ENCODE measurements at places on chromosomes 6 and 20. TPM values are rescaled to one million over a fixed set of nuclear protein-coding genes. Genes with fewer than 3 reads are reported as not detected.

GRCh38 chr6:74756923-74757322, 448.9 kb downstream of the COL12A1 start:
- no peak for DNase-seq

GRCh38 chr6:53199156-53199555, 50.5 kb upstream of the GCM1 start:
- no peak for DNase-seq

- no peak for DNase-seq
These were observed 19.6 kb upstream of the DSE start for GRCh38 chr6:116351101-116351500.

GRCh38 chr6:169763881-169764280, 12.5 kb downstream of the ERMARD start:
- DNase-seq: no peak

DNA sequence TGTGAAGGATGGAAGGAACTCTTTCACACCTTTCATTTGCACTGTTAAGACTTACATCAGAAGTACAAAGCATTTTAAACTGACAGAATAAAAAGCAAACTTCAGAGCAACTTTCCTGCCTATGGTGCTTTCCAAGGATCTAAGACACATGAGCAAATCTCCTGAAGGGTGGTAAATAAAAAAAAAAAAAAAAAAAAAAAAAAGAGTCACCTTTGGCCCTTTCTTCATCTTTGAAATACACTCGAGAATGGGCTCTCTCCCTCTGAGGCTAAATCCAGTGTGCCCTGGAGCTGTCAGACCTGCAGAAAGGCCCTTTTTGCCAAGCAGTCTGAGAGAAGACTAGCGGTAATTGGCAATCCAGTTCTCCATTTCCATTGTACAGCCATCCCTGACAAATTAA, 1113.8 kb upstream of the FLRT3 start:
- DNase-seq: no peak

DNA sequence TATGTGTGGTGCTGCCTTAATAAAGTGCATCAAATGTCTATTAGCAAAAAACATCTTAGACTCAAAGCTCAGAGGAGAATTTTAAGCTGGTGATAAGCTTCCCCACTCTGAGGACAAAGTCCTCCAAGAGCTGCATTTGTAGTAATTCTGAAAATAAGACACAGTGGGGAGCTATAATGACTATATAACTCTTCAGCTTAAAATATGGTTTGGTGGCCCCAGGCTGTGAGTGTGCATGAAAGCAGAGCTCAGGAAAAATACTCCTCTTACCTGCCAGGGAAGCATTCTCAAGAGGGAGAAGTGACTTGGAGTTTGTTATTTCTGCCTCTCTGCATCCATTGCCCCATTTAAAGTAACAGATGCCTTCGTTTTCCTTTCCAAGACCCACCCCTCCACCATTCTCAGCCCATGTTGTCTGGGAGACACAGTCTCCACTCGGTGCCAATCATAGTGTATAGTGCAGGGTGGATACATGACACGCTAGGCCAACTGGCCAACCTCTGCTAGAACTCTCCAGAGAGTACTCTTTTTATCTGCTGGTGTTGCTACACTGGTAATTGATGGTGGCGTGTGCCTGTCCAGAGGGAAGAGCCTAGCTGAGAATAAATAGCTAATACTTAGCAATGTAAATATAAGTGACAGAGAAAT, 229.2 kb downstream of the PHF3 start:
- DNase-seq: no peak

- DNase-seq: no peak
These were observed 509.2 kb upstream of the SLC35B3 start for GRCh38 chr6:8944548-8944947.

DNA sequence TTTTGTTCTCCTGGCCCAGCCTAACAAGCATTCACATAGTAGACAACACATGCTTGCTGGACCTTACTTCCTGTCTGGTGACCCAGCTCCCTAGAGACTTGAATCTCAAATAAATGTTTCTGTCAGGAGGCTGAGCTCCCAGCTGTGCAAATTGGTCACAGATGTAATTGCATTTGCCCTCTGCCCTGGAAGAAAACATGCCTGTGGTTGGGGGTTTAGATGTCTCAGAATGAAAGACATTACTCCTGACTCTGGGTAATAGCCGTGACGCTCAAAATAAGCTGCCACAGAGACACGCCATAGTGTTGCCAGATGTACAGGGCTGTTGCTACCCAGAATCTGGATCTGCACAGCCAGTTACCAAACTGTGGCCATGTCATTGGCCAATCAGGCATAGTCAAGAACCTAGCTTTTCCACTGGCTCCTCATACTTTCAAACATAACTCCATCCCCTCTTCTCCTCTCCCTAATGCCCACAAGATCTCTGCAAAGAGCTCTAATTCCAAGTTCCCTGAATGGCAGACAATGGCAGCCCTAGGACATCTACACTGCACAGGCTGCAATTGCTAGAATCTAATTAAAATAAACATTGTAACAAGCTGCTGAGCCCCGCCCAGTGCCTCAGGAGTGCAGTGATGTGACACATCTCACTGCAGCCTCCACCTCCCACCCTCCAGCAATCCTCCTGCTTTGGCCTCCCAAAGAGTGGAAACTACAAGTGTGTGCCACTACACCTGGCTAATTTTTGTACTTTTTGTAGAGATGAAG, 32.8 kb upstream of the GMPR start:
- DNase-seq: no peak

The MAN1A1 gene
- polyA plus RNA-seq: 72.9 TPM

The TMEM200A gene
- 1.8 TPM for polyA plus RNA-seq

The MYMX gene
- 1.3 TPM for polyA plus RNA-seq

DNA sequence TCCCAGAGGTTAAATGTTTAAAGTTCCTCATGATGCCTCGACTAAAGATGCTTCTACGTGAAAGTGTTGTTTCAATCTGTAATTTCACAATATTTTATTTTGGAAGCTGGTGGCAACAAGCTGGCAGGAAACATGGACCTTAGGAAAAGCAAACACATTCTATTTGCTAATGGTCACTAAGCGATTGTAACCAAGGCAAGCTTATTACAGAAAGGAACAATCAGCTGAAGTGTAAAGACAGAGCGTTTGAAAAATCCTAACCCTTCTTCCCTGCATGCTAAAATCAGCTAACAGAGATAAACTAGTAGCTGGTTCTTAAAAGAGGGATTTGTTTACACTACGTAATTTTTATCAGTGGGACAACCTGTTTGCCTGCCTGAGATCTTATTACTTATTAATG, 50.0 kb downstream of the IL20RA start:
- DNase-seq: no peak

- DNase-seq: no peak
These were observed 2.1 kb downstream of the SCUBE3 start for GRCh38 chr6:35215665-35216411.

GRCh38 chr20:3646651-3647050, 16.5 kb downstream of the GFRA4 start:
- DNase-seq: no peak

The PBOV1 gene
- 0.04 TPM for polyA plus RNA-seq

The FBXO30 gene
- 14.0 TPM for polyA plus RNA-seq

DNA sequence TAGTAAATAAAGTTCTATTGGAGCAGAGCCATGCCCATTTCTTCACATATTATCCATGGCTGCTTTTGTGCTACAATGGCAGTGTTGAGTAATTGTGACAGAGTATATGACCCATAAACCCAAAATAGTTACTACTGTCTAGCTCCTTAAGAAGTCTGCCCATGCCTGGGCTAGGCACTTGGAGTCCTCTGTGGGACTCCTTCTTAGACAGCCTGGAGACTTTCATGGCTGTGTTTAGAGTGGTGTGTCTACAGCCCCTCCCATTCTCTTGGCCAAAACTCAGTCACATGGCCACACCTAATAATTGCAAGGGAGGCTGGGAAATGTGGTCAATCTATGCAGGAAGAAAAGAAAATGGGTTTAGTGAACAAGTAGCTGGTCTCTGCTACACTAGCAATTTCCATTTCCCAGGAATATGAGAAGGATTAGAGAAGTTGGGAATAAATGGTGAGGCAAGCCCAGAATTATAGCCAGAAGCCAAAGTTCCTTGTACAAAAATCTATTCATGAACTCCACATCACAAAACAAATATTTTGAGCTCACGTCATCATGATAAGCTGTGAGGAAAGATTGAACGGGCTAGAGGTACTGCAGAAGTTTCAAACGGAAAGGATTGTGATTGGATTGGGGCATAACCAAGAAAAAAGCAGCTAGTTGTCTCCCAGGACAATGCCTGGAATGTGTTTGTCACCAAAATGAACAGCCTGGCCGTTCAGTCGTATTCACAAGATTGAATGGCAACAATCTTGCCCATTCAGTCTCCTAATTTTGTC, 251.8 kb upstream of the PLN start:
- no peak for DNase-seq

The CITED2 gene
- 108 TPM for polyA plus RNA-seq

The CGAS gene
- 7.4 TPM for polyA plus RNA-seq

DNA sequence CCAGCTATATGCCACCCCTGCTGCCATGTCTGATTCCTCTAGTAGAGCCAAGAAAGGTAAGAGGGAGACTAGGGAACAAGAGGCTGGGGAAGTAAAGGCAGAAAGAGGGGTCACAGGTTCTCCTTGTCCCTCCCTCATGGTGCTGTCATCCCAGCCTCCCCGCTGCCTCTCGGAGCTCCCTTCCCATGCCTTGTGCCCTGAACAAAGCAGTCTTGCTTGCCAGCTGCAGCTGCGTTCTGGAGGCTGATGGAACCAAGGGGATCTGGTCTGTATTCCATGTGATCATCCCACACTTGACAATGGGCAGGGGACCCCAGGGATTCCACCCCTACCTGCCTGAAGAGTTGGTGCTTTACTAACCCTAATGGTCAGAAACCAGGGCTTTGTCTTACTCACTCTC, 61.4 kb downstream of the DAAM2 start:
- DNase-seq: no peak

DNA sequence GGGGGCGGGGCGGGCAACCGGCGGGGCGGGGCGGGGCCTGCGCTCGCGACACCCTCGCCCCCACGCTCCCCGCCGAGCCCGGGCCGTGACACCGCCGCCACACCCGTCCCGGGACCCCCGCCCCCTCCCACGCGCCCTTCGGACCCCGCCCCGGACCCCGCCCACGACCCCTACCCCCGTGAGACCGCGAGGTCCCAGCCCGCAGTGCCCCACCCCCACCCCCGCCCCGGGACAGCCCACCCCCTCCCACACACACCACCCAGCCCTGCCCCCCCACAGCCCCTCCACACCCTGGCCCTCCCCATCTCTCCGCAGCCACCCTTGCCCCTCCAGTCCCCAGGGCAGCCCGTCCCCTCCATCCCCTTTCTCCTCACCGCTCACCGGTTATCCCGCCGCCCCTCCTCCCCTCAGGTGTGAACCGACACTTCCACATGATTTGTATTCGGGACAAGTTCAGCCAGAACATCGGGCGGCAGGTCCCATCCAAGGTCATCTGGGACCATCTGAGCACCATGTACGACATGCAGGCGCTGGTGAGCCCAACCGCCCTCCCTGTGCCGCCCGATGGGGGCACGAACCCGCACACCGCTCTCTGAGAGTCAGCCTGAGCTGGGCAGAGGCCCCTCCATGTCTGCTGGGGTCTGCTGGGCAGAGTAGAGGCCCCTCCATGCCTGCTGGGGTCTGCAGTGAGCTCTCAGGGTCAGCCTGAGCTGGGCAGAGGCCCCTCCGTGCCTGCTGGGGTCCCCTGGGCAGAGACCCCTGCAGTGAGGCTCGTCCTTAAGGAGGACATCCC, 622 bp downstream of the MRGBP start:
- DNase-seq: no peak

Data from right lung (tissue), 10 donors.